ENCODE measurements at places on chromosomes 16 and 17.
A peak's percentile ranks its signal among the peaks of the same experiment; 100 is the strongest.

- no peak for DNase-seq
Measured at GRCh38 chr17:72719578-72720493, 372.7 kb downstream of the SLC39A11 start.

- no peak for DNase-seq
Measured at GRCh38 chr17:30829022-30829421, 2.7 kb upstream of the ATAD5 start.

GRCh38 chr16:27960619-27961295 lies 102.8 kb downstream of the GSG1L start:
- DNase-seq = no peak

GRCh38 chr16:69396187-69397061 lies 10.6 kb upstream of the TERF2 start:
- peak; percentile 21 for DNase-seq

DNA sequence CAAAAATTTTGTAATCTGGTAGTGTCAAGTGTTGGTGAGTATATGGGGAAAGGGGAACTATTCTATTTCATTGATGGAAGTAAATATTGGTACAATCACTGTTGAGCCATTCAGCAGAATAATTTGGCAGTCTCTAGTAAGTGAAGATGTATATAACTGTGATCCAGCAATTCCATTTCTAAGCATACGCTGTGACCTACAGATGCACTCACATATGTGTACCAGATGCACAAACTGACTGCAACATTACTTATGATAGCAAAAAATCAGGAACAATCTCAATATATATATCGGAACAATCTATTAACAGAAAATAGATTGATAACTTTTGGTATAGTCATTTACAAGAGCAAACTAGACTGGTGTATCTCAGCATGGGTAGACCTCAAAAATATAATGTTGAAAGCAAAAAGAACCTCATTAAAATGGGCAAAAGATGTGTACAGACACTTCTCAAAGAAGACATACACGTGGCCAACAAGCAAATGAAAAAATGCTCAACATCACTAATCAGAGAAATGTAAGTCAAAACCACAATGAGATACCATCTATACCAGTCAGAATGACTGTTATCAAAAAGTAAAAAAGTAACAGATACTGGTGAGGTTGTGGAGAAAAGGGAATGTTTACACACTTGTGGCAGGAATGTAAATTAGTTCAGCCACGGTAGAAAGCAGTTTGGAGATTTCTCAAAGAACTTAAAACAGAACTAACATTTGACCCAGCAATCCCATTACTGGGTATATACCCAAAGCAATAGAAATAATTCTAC lies 20.7 kb downstream of the ADAP2 start:
- no peak for DNase-seq

DNA sequence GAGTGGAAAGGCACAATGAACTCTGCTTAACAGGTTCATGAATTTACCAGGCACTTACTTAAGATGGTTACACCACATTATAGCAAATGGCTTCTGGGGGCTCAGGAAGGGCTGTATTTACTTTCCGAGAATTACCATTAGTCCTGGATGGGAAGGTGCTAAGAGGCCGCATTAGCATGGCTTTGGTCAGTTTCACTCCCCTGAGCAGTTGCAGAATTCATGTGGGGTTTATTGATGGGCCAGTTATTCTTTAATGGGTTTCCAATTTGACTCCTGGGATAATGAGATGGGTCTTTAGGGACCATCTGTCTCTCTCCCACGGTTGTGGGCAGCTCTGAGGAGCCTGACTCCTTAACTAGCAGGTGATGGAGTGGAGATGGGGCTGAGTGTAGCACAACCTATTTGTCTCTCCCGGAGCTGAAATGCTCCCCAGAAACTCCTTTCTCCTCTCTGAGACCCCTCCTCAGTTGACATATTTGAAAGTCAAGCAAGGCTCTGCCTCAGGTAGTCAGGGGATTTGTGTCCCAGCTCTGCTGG lies 652.5 kb downstream of the HS3ST4 start:
- DNase-seq = no peak

- DNase-seq = no peak
Measured at GRCh38 chr17:58565389-58566311, 51.2 kb upstream of the MTMR4 start.

DNA sequence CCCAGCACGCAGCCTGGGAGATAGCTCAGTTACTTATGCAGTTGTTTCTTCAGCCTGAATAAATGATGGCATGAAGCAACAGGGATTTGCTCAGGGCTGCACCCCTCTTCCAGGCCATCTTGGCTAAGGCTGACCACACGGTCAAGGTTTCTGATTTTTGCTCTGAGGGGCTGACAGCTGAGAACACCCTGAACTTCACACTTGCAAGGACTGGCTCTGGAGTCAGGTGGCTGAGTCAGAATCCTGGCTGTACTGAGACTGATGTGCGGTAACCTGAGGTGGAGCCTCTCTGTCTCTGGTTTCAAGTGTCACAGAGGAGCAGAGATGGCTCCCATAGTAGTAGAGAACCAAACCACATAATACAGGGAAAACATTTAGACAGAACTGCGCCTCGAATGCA lies 4.8 kb downstream of the MTHFSD start:
- no peak for DNase-seq

DNA sequence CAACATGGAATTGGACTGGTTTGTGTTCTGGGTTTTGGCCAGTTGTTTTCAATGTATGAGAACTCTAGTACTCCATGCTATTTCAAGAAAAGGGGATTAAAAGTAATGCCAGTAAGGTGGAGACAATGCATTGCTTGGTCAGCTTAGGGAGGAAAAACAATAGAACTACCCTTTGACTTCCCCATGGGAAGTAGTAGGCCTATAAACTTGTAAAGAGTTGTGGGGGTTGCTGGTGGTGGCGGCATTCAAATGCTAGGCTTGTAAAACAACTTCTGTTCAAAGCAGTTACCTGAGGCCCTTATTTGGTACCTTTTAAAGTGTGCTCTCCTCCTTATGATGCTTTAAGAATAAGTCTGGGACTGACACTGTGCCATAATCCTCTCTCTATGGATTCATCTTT lies 9.4 kb downstream of the MAP3K3 start:
- no peak for DNase-seq

DNA sequence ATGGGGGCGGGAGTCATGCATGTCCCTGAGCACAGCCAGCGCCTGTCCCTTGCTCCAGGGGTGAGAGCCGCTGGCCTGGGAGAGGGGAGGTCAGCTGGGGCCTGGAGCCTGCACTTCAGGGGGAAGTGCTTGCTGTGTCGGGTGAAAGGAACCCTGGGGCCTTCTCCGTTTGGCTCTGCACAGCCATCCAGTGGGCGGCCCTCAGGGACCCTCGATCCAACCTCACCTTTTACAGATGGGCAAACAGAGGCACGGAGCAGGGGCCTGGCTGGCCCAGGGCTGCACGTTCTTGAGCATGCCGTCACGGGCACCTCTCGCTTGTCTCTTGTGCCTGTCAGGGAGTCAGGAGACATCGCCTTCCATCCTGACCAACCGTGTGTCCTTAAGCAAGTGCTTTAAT lies 1.8 kb downstream of the SNX20 start:
- DNase-seq = no peak

GRCh38 chr17:55751720-55752250 lies 934 bp downstream of the PCTP start:
- DNase-seq = no peak

- no peak for DNase-seq
Measured at GRCh38 chr16:3789375-3790099, 72.2 kb upstream of the TRAP1 start.

DNA sequence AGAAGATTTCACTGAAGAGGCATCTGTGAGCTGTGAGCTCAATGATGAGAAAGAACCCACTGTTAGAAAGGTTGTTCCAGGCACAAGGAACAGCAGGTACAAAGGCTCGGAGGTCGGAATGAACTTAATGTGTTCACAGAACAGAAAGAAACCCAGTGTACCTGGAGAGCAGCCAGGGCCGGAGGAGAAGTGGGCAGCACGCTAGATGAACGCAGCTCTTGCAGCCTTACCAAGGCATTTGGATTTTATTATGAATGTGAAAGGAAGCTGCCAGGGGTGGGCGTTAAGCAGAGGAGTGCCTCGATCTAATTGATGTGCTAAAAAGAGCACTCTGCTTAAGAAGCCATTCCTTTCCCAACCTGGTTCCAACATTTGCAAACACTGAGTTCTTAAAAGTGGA lies 19.0 kb downstream of the EEF2K start:
- peak; percentile 69 for DNase-seq

GRCh38 chr17:81392909-81393654 lies 2.2 kb upstream of the BAHCC1 start:
- no peak for DNase-seq

DNA sequence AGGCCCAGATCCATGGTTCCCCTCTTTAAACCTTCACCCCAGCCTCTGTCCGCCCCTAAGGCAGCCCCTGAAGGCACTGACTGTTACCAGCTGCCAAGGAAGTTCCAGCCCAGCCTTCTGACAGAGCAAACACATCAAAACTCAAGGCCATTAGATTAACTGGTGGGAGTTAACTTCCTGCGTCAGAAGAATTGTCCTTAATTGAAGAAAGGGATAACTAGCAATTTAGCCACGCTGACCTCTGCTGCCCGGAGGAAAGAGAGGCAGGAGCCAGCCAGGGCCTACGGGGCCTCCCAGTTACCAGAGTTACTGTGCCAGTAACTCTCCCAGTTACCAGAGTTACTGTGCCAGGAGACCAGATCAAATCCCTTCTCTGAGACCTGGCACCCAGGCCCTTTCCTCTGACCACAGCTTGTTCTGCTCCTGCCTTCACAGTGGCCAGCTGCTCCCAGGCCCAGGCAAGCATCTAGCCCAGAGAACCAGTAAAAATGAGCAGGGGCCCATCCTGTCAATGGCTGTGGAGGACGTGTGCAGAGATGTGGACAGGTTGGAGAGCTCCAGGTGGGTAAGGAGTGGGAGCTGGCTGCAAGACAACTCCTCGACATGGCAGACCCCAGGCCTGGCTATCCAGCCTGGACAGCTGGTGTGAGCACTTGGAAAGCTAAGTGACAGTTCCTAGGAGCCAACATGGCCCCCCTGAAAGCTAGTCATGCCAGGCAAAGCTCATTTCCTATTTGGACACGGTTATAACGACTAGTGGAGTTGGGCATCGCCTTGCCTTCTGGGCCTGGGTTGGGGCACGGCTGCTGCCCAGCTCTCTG lies 2.8 kb upstream of the PITPNM3 start:
- DNase-seq = no peak

DNA sequence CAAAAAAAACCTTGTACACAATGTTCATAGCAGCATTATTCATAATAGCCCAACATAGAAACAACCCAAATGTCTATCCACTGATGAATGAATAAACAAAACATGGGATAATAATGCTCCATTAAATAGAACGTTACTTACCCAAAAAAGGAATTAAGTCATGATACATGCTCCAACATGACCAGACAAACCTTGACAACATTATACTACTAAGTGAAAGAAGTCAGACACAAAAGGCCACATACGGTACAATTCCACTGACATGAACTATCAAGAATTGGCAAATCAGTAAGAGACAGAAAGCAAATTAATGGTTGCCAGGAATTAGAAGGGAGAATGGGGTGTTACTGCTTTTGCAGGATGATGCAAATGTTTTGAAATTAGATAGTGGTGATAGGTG lies 193.8 kb upstream of the SHISA6 start:
- DNase-seq = no peak

- no peak for DNase-seq
Measured at GRCh38 chr17:58995247-58995940, 111.3 kb downstream of the TRIM37 start.

DNA sequence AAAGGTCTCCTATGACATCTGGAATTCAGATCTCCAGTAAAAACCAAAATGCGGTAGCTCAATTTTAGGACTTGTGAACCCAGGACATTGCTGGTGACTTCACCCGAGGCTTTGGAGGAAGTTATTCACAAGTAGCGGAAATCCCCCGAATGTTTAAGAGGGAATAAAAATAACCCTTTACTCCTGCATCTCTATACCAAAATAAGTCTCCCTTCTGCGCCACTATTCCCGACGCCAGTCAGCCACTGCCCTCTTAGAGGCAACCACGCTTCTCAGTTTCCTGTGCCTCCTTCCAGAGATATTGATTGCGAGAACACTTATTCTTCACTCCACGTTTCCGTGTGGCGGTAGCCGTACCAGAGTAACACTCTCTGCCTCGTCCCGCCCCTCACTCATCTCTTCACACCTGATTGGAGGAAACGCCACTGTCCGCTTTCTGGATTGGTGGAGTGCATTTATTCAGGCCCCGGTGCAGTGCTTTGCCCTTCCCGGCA lies 27.4 kb downstream of the EMP2 start:
- peak; percentile 12 for DNase-seq

DNA sequence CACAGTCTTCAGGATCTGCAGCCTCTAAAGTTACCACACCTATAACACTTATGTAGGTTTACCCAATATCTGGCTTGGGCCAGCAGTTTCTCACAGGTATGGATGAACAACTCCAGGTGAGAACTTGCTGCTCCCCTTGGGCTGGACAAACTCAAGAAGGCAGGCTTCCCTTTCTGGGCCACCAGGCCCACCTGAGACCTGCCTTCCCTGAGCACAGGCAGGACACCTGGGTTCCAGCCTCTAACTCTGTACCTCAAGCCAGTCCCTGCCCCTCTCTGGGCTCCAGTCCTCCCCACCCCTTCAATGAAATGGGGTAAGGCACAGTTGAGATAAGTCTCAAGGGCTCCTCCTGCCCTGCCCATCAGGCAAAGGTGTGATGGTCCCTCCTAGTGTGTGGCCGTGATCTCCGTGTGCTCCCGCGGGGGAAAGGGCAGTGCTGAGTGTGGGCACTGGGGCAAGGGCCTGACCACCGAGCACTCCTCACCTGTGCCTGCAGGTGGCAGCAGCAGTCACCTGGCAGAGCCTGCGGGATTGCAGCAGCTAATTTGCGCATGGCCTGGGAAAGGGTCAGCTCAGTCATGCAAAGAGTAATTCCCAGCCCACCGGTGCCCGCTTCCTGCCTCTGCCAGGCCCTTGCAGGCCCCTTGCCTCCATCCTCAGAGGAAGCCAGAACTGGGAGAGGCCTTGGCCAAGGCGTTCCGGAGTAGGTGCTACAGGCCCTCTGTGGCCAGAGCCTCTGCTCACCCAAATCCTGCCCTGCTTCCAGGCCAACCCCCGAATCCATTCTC lies 28.2 kb upstream of the ADGRG1 start:
- DNase-seq = no peak

DNA sequence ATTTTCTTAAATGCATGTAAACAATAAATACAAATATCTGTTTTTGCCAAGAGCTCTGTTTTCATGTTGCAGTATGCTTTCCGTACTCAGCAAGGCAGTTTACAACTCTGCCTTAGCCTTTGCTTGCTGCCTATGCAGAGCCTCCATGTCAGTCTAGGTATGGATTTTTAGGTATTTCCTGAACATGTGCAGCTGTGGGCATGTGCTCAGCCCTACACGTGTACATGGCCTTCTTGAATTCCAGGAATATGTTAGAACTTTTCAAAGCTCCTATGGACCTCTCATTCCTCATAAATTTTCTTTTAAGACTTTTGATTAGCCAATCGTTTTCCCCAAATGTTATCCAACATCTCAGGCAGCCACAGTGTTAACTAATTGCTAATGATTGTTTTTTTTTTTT lies 63.8 kb downstream of the SYCE1L start:
- no peak for DNase-seq

- DNase-seq = no peak
Measured at GRCh38 chr16:72501739-72502593, 330.0 kb upstream of the PMFBP1 start.

GRCh38 chr16:2959206-2959605 lies 4.9 kb upstream of the KREMEN2 start:
- no peak for DNase-seq

- peak; percentile 50 for DNase-seq
Measured at GRCh38 chr16:1642148-1642547, 30.0 kb downstream of the CRAMP1 start.

GRCh38 chr17:77579682-77580081 lies 378.8 kb upstream of the TNRC6C start:
- DNase-seq = no peak

- no peak for DNase-seq
Measured at GRCh38 chr17:77473615-77474226, 333.0 kb downstream of the SEC14L1 start.

- DNase-seq = no peak
Measured at GRCh38 chr17:74744349-74744713, 4.1 kb upstream of the NHERF1 start.
